ENCODE measurements at places on chromosomes 7 and 10.

GRCh38 chr7:74544706-74545469 is 91.2 kb downstream of the GTF2IRD1 start:
- DNase-seq, result peak; percentile 82

DNA sequence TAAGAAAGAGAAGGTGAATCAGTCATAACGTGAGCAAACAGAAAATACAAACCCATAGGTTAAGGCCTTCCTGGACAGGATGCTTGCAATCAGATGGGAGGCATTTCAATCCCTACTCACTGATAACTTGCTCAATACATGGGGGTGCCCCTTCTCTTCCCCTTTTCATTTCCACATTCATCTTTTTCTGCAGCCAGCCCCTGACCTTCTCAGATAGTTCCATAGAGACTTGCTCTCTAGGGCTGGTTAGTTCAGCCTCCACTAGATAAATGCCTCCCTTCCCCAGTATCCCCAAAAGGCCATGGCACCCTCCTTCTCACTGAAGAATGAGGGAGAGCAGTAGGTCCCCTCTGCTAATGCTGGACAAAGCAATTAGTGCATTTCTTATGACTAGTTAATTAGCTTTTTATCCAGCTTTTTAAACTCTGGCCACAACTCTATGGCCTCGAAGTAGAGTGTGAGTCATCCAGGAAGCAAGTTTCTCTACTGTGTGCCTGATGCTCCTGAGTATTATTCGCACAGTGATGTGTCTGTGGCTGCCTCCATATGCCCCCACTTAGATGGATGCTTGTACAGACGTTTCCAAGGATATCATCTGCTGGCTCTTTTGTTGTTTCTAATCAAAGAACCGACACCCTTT is 12.7 kb downstream of the CHN2 start:
- no peak for DNase-seq

DNA sequence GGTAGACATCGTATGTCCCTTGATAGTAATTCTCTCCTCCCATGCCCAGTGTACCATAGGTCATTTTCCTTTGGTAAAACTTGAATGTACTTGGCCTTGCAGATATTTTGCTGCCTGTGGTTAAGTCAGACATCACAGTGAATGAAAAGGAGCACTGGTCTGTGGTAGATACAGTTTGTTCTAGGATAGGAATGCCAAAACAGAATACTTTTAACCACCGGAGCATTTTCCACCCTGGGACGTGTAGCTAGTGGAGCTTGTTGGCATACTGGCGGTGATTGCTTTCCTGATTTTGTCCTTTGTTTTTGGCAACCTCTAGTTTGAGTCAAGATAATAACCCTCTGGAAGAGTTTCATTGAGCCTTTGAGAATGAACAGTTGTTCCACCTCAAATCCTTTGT is 92.0 kb upstream of the BMPER start:
- no peak for DNase-seq

DNA sequence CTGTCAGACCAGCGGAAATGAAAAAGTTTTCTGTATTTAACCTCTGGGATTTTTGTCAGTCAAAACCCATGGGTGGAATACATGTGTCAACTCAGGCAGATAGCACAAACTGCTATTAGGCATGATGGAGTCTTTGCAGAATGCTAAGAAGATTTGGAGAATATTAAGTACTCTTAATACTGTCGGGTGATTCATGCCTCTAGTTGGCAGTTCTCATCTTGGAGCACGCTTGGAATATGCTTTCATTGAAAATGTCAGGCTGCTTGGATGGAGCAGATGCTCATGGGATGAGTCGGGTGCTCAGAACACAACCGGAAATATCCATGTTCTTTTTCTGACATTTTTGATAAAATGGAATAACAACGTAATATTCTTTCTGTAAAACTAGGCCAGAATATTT is 27.6 kb upstream of the PRKG1 start:
- DNase-seq, result no peak

DNA sequence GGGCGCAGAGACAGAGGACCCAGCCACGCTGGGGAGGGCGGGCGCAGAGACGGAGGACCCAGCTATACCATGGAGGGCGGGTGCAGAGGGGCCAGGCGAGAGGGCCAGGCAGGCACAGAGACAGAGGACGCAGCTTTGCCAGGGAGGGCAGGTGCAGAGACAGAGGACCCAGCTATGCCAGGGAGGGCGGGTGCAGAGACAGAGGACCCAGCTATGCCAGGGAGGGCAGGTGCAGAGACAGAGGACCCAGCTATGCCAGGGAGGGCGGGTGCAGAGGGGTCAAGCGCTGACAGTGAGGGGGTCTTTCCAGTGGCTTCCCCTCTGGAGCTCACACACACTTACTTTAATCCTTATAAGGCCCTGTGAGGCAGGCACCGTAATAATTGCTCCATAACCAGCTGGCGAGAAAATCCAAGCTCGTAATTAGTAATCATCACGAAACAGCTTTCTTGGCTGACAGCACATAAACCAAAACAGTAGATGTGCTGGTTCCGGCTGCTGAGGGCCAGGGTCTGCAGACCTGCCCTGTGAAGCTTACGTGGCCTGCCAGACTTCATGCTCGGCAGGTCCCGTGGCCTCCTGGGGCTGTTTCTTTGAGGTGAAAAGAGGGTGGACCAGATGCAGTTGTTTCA is 137.2 kb downstream of the VIPR2 start:
- no peak for DNase-seq

DNA sequence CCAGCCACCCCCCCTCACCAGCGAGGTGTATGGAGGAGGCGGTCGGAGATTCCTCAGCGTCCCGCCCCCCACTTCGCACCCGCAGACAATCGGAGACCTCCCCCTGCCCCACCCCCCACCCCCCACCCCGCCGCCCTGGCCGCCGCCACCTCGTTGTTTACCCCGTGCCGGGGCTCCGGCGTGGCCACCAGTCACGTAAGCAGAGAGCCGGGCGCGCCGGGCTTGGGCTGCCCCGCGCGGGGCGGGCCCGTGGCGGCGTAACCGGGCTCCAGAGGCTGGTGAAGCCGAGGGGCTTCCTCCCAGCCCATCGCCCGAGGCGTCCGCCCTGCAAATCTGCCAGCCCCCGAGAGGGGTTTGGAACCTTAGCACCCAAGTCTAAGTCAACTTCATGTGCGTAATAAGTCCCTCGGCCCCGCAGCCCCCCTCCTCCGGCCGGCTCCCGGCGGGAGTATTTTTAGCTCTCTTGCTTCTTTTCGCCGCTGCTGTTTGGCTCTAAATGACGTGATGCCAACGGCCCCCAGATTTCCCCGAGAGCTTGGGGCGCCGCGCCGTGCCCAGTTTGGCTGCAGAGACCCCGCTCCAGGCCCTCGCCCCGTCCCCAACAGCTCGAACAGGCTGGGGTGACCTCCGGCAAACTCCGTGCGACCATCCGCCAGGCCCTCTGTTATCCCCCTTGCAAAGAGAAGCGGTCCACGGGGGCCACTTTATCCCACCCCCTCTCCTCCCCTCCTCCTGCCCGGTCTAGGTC is 2.7 kb downstream of the MXI1 start:
- DNase-seq, result peak; percentile 60

DNA sequence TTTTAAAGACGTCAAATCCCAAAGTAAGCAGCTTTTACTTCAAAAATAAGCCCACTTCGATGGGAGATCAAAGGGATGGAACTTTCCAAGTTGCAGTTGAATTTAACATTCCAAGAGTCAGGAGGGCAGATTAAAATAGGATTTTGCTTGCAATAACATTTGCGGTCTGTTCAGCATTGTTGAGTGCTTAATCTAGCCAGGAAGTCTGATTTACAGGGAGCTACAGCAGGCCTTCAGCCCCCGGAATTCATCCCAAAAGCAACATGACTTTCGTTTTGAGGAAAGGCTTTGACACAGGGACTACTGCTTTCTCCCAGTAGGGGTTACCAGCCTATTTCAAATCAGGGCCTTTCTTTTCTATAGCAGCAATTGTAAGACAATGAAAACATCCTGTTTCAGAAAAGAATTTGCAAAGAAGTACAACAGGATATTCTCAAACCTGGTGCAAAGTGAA is 279.6 kb upstream of the PITRM1 start:
- no peak for DNase-seq

DNA sequence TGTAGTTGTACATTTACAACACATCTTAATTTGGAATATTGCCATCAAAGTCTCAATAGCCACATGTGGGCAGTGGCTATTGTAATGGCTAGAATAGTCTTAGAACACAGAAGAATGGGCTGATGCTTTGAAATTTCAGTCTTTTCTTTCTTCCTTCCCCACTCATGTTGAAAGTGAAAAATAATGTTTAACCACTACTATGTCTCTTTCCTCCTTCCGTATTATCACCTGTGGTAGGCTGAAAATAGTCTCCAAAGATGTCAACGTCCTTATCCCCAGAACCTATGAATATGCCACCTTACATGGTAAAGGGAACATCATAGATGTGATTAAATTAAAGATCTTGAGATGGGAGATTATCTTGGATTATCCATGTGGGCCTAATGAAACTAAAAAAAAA is 154.0 kb downstream of the SUGCT start:
- DNase-seq, result no peak

DNA sequence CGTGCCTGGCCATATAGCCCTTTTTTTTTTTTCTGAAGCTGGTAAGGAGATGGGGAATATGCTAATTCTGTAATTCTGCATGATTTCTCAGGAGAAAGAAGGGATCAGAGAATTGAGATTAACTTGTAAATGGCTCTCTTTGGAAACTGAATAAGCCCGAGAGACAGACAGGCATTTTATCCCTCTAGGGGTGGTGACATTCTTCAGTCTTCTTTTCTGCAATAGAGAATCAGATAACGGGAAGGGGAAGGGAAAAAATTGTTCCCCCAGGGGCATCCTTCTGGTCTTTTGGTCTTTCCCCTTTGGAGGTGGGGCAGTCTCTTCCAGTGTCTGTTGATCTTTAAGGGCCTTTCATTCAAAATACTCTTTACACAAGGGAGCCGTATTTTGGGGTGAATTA is 34.2 kb downstream of the HK1 start:
- peak; percentile 78 for DNase-seq
